ENCODE measurements at places on chromosomes 1 and 21.

GRCh38 chr1:214563881-214564280 lies 12.5 kb upstream of the PTPN14 start:
- DNase-seq: no peak

GRCh38 chr1:50369830-50370229 lies 53.4 kb downstream of the DMRTA2 start:
- no peak for DNase-seq

GRCh38 chr1:231395076-231395997 lies 26.8 kb downstream of the EGLN1 start:
- no peak for DNase-seq

DNA sequence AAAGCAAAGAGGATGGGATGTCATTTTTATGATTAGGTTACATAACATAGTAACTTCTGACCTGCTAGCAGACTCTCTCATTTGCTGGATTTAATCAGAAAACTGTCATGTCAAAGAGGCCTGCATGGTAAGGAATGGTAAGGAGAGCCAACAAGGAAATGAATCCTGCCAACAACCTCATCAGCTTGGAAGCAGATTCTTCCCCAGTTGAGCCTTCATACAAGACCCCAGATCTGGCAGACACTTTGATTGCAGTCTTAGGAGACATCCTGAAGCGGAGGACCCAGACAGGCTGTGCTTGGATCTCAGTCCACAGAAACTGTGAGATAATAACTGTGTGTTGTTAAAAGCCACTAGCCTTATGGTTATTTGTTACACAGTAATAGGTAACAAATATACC lies 27.6 kb upstream of the MARK1 start:
- no peak for DNase-seq

DNA sequence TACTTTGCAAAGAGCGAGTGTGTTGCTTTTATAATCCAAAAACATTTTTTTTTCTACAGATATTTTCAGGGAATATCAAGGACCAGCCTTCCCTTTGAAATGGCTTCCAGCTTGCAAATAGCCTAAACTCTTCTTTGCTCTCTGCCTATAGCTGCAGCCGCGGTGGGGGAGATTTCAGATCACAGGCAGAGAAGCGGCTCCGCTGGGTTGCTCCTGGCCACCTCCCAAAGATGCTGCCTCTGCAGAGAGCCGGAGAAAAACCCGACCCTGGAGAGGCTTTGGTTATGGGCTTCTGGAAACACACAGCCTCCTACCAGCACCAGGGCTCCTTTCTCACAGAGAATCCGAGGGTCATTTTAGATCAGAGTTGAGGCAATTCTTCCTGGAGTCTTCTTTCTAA lies 18.6 kb upstream of the PAX7 start:
- DNase-seq: no peak

- DNase-seq: peak; percentile 45
Observed at GRCh38 chr1:246329900-246330299, 177.2 kb downstream of the SMYD3 start.

DNA sequence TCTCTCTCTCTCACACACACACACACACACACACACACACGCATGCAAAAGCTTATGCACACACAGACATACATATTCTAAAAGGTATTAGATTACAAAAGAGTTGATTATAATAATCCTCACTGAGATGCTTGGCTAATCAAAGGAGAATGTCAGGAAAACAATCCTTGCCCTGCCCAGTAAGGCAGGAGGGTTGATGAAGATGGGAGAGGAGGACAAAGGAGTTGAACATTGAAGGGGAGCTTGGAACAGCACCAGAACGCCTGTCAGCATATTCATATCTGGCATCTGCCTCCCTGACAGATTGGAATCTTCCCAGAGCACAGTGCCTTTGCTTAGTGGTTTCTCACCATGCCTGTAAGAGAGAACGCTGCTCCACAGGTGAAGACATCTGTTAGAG lies 68.6 kb upstream of the PALMD start:
- DNase-seq: no peak

GRCh38 chr1:47338249-47339077 lies 4.9 kb downstream of the CMPK1 start:
- DNase-seq: no peak

- no peak for DNase-seq
Observed at GRCh38 chr1:80158771-80159170, 1152.2 kb upstream of the ADGRL4 start.

DNA sequence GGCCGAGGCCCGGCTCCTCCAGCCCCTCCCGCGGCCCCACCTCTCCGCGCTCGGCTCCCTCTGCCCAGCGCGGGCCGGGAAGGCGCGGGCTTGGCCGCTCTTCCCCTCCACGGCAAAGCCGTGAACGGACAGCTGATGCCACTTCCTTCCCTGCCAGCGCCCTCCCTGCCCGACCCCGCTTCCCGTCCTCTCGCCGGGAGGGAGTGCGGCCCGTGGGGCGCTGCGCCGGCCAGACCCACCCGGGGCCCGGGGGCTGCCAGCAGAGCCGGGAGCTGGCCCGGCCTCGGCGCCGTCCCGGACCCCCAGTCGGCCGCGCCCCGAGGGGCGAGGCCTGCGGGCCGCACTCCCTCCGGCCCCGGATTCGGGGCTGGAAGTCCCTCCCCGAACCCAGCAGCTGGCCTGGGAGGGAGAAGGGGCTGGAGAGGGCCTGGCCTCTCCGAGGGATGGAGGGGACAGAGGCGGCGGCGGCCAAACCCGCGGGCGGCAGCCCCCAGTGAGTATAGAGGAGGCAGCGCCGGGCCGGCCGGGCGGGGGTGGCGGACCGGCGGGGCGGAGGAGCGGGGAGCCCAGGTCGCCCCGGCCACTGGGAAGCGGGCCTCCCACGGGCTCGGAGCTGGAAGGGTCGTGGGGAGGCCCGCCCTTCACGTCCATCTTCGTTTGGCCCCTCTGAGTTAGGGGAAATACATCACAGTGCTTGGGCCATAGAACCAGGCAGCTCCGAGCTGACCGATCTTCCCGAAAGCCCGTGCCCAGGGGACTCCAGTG lies at the start of gene KIAA1614:
Gene KIAA1614, plus strand, starts transcription at position 97 of the 765 bp plus-strand sequence. Its CDS starts 347 bp downstream, at position 444.
- DNase-seq: no peak

DNA sequence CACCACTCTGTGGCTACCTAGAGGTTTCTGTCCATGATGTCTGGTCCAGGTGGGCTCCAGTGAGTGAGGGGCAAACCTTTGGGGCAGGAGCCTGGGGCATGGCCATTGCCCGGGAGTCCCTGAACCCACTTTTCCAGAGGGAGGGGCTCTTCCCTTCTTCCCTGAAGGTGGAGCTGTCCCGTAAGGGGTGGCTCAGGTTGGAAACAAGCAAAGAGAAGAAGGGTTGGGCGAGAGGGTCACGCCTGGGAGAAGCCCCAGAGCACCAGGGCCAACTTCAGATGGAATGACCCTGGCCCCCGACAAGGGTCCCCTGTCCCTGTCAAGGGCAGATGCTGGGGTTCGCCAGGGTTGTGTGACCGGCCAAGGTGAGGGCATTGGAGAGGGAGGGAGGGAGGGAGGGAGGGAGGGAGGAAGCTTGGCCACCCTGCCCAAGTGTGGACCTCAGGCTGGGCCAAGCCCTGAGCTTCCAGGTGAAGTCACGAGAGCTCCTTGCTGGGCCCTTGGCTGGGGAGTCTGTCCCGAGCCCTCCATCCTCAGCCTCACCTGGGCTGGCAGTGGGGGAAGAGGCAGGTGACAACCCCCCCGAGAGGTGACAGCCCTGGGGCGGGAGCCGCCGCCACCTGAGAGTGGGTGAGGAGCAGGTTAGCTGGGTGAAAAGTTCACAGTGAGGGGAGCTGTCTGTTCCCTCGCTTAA lies 69.6 kb downstream of the DHRS3 start:
- no peak for DNase-seq

- no peak for DNase-seq
Observed at GRCh38 chr21:37829447-37829846, 86.8 kb downstream of the KCNJ6 start.

DNA sequence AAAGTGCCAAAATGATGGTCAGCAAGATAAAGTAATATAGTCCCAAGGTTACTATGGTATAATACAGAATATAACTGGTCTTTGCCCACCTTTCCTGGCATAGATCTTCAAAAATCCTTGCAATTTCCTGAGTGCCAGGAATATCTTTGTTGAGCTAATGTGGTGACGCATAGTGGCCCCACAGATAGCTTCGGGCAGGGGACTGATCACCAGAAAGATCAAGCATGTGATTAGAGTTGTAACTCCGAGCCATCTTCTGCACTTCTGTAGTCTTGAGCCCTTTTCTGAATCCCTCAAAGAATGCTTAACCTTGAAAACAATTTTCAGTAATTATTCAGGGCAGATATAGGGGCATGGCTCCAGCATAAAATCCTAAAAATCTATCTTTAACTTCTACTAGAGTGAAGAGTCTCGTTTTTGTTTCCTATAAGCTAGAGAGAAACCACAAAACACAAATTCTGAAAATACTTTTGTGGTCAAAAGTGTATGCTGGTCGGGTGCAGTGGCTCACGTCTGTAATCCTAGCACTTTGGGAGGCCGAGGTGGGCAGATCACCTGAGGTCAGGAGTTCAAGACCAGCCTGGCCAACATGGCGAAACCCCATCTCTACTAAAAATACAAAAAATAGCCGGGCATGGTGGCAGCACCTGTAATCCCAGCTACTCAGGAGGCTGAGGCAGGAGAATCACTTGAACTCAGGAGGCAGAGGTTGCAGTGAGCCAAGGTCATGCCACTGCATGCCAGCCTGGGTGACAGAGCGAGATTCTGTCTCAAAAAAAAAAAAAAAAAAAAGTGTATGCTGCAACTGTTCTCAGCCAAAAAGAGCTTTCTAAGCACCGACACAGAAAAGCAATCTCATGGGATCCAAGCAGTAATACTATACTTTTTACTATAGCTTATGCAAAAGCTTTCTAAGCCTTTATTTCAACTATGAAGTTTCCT lies 62.8 kb downstream of the NVL start:
- DNase-seq: no peak

DNA sequence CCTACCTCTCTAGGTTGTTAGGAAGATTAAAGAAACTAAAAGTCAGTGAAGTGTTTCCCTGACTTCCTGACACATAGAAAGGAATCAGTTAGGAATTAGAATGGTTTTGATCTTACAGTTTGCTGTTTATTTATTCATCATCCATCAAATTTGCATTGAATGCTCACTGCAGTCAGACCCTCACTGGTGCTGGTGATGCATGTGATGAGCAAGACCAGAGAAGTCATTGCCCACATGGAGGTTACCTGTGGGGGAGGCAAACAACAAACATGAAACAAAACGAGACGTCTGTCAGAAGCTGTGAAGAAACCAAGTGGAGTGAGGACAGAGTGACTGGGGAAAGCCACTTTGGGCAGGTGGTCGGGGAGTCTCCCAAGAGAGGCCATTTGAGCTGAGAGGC lies 6.4 kb downstream of the CTPS1 start:
- no peak for DNase-seq

- DNase-seq: no peak
Observed at GRCh38 chr21:25625036-25625435, 14.0 kb upstream of the JAM2 start.

GRCh38 chr1:37946703-37947360 lies at the start of gene INPP5B:
Gene INPP5B, minus strand, starts transcription at chr1:37947053. Its CDS starts 745 bp downstream, at chr1:37946308.
- peak; percentile 86 for DNase-seq

- DNase-seq: no peak
Observed at GRCh38 chr1:214004795-214005194, 17.0 kb downstream of the PROX1 start.

- no peak for DNase-seq
Observed at GRCh38 chr1:160459687-160460086, 59.3 kb downstream of the VANGL2 start.

GRCh38 chr1:92820024-92820423 lies 11.8 kb upstream of the RPL5 start:
- no peak for DNase-seq

DNA sequence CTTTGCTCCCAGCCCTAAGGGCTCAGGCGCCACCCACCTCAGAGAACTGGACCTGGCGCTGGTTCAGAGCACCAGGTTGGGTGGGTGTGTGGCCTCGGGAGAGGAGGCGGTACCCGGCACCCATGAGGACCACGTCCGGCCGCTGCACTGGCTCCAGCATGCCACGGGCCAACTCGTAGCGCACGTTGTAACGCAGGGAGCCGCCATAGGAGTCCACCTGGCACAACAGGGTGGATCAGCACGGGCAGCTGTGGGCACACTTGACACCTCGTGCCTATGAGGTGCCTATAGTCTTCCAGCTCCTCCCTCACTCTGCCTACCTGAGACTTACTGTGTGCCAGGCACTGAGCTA lies 56.5 kb downstream of the HSPG2 start:
- no peak for DNase-seq

DNA sequence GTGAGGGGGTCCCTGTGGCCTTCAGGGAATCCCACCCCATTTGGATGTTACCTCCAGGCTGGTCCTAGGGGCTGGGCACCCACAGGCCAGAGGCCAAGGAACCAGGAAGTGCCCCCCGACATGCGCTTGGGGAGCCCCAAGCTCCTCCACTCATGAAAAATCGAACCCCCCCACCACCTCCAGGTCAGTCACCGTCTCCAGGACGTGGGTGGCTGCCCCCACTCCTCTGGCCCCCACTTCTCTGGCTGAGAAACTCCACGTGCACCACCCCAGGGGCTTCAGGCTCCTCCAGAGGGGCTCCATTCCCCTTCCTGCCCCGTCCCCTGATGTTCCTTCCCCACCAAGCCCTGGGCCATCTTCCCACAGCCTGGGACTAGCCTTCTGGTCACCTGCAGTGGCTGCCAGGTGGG lies 30.5 kb upstream of the POFUT2 start:
- no peak for DNase-seq

- no peak for DNase-seq
Observed at GRCh38 chr1:102472520-102472919, 475.8 kb upstream of the OLFM3 start.

DNA sequence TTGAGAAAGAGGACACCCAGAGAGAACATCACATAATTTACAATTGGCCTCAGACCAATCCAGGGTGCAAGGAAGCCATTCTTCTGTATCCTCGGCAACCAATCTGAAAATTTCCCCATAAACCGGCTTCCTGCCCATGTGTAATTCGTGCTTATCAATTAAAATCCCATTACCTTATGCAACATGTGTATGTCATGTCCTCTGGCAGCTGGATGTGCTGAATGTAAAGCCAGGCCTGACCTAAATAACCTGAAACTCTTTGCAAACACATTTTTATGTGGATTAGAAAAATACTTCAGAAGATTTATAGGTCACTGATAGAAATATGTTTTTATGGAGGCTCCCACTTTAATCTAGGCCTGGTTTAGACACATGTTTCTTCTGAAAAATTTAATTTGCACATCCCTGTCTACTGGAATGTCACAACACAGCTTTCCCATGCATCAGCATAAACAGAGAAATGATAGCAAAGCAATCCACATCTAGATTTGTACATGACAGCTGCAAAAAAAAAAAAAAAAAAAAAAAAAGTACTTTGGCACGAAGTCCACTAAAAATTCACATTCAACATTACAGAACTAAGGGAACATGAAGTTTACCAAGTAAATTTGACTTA lies 69.4 kb upstream of the SAMSN1 start:
- DNase-seq: no peak

DNA sequence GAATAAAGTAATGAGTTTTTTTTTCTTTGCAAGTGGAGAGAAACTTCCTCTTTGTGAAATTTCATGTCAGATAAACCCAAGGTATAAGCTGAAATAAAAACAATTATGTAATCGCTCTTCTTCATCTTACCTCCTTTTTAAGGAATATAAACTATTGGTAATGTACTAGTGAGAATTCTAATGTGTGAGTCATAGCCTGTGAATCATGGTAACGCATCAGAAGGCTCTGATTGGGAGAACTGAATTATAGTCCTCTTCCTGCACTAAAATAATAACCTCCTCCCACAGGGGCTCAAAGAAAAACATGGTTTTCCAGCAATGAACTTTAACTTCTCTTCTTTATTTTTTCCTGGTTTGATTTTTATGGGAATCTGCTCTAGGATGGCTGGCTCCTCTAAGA lies 57.1 kb upstream of the COX20 start:
- DNase-seq: no peak
